Activated T-helper 1 cell treated with anti-CD3 and anti-CD28 coated beads, Interleukin-12 subunit alpha, Interleukin-12 subunit beta, Interleukin-2, Interleukin-4 antibody, amounts not matched to agents 30 ng/mL and 10 ng/mL and 1 ng/mL, durations not matched to agents 14 hours and 24 hours and 36 hours (primary cell): ENCODE measurements at places on chromosomes 7 and 10. TPM values are rescaled to one million over a fixed set of nuclear protein-coding genes. Genes with fewer than 3 reads are reported as not detected.

DNA sequence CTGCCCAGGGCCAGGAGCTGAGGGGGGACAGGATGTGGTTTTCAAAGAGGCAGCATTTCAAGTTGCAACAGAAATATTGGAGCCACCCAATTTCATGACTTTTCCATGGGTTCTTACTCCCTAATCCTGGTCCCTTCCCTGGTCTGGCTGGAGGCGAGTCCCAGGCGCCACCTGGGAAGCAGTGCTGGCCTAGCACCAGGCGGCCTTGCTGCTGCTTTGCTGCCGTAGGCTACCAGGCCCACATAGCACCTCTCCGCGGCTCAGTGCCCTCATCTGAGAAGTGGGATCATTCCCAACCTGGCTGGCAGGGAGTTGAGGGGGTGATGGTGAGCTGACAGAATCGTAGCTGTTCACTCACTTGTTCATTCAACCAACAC lies 33.7 kb downstream of the ZMIZ1 start:
- no peaks in the 10 kb centered on the region for H3K4me1 ChIP-seq
- DNase-seq, result no peak
- no peak overlapping the region for H3K27ac ChIP-seq
- H3K4me3 ChIP-seq, result no peak overlapping the region
- no peaks in the 10 kb centered on the region for H3K36me3 ChIP-seq
- no peaks in the 10 kb centered on the region for H3K27me3 ChIP-seq

- peaks cover 5% of the 10 kb centered on the region for H3K4me1 ChIP-seq
- DNase-seq, result no peak
- H3K27ac ChIP-seq, result no peak overlapping the region
- peaks cover 44% of the 10 kb centered on the region for H3K27me3 ChIP-seq
- H3K4me3 ChIP-seq, result no peak overlapping the region
Measured at GRCh38 chr10:96124230-96125141, 5.6 kb upstream of the ZNF518A start.

- no peaks in the 10 kb centered on the region for H3K36me3 ChIP-seq
- peaks cover 31% of the 10 kb centered on the region for H3K27me3 ChIP-seq
- DNase-seq, result no peak
- no peak overlapping the region for H3K27ac ChIP-seq
- no peak overlapping the region for H3K4me3 ChIP-seq
Measured at GRCh38 chr7:26670290-26670689, 194.1 kb downstream of the SKAP2 start.

- H3K4me3 ChIP-seq, result no peak overlapping the region
- H3K36me3 ChIP-seq, result no peaks in the 10 kb centered on the region
- no peaks in the 10 kb centered on the region for H3K27me3 ChIP-seq
- no peak for DNase-seq
- H3K4me1 ChIP-seq, result no peaks in the 10 kb centered on the region
Measured at GRCh38 chr10:18490755-18491154, 160.6 kb downstream of the NSUN6 start.

DNA sequence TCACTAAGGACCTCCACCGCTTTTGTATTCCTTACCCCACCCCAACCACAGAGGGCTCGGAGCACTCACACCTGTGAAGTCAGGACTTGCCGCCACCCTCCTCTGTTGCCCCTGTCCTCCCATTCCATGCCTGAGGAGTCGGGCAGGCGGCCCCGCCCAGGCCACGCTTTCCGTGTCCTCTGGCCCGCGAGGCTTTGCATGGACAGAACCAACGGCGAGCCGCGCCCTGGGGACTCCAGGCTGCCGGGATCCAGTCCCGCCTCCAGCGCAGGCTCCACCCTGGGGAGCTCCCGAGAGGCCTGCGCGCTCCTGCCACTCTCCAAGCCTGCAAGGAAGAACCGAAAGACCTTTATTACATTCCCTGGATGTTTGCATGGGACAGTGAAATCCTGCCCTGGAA lies 366.4 kb upstream of the POM121L12 start:
- no peak overlapping the region for H3K27ac ChIP-seq
- no peaks in the 10 kb centered on the region for H3K4me1 ChIP-seq
- no peaks in the 10 kb centered on the region for H3K27me3 ChIP-seq
- no peak overlapping the region for H3K4me3 ChIP-seq
- no peaks in the 10 kb centered on the region for H3K36me3 ChIP-seq
- DNase-seq, result no peak

DNA sequence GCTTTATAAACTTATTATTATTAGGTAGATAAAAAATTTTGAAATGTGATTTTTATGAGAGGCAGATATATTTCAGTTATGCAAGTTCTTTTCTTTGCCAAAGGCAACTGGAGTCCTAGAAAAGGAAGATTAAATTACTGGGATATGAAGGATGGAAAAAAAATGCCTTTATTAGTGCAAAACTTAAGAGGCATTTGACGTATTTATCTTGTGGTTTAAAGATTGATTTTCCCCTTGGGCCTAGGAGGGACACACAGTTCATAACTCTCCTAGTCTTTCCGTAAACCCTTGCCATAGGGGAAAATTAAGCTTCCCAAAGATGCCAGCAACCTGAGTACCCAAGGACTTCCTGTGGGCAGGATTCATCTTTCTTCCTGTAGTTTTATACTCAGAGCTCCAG lies 3.1 kb upstream of the STEAP4 start:
- H3K4me3 ChIP-seq, result no peak overlapping the region
- H3K4me1 ChIP-seq, result peaks cover 7% of the 10 kb centered on the region
- no peaks in the 10 kb centered on the region for H3K36me3 ChIP-seq
- no peak overlapping the region for H3K27ac ChIP-seq
- no peak for DNase-seq

DNA sequence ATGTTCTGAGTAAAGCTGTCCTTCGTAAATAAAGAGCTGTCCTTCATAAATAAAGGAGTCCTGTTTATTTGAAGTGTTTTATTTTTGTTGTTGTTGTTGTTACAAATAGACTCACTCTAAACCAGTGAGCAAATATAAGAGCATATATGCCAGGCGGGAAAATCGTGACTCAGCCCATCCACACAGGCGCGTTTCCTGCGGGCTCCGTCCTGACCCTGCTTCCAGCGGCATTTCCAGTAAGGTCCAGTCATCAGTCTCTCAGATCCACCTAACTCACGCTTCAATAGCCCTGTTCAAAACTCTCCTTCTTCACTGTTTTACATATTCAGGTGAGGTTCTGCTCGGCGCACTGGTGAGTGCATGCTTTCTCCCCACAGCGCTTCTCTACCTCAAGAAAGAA lies 277.2 kb upstream of the ADARB2 start:
- H3K4me1 ChIP-seq, result no peaks in the 10 kb centered on the region
- H3K36me3 ChIP-seq, result no peaks in the 10 kb centered on the region
- DNase-seq, result no peak
- no peak overlapping the region for H3K4me3 ChIP-seq
- H3K27me3 ChIP-seq, result no peaks in the 10 kb centered on the region
- H3K27ac ChIP-seq, result no peak overlapping the region

GRCh38 chr7:91126762-91127161 lies 137.5 kb upstream of the FZD1 start:
- no peak overlapping the region for H3K4me3 ChIP-seq
- H3K27ac ChIP-seq, result no peak overlapping the region
- DNase-seq, result no peak
- H3K27me3 ChIP-seq, result no peaks in the 10 kb centered on the region
- no peaks in the 10 kb centered on the region for H3K36me3 ChIP-seq

- peaks cover 14% of the 10 kb centered on the region for H3K36me3 ChIP-seq
- H3K4me3 ChIP-seq, result peak overlapping the region; percentile 8
- H3K27me3 ChIP-seq, result no peaks in the 10 kb centered on the region
- DNase-seq, result no peak
- peaks cover 47% of the 10 kb centered on the region for H3K4me1 ChIP-seq
- peak overlapping the region; percentile 13 for H3K27ac ChIP-seq
Measured at GRCh38 chr10:118730756-118731456, 23.9 kb downstream of the CACUL1 start.

DNA sequence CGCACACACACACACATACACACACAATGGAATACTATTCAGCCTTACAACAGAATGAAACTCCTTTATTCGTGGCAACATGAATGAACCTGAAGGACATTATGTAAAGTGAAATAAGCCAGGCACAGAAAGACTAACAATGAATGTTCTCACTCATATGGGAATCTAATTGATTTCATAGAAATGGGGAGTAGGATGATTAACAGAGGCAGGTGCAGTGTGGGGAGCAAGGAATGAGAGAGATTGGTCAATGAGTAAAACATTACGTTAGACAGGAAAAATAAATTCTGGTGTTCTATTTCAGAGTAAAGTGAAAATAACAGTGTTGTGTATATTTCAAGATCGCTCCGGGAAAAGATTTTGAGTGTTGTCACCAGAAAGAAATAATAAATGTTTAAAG lies 694.5 kb downstream of the NXPH1 start:
- no peaks in the 10 kb centered on the region for H3K4me1 ChIP-seq
- DNase-seq, result no peak
- H3K4me3 ChIP-seq, result no peak overlapping the region
- no peaks in the 10 kb centered on the region for H3K36me3 ChIP-seq
- H3K27ac ChIP-seq, result no peak overlapping the region

GRCh38 chr10:122292376-122292775 lies 21.3 kb downstream of the BTBD16 start:
- H3K4me3 ChIP-seq, result no peak overlapping the region
- H3K27ac ChIP-seq, result no peak overlapping the region

DNA sequence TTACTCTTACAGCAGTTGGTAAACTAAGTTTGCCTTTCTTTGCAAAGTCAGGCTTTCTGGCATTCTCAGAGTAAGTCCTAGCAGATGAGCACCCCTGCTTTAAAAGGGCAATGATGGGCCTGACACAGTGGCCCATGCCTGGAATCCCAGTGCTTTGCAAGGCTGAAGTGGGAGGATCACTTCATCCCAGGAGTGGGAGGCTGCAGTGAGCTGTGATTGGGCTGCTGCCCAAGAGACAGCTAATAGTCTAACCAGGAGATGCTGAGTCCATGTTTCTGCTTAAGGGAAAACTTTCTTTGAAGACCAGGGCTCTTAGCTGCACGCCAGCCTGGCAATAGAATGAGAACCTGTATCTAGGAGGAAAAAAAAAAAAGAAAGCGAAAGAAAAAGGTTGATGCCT lies 100.2 kb upstream of the MPP7 start:
- no peak overlapping the region for H3K4me3 ChIP-seq
- H3K4me1 ChIP-seq, result no peaks in the 10 kb centered on the region
- no peaks in the 10 kb centered on the region for H3K36me3 ChIP-seq
- H3K27ac ChIP-seq, result no peak overlapping the region

DNA sequence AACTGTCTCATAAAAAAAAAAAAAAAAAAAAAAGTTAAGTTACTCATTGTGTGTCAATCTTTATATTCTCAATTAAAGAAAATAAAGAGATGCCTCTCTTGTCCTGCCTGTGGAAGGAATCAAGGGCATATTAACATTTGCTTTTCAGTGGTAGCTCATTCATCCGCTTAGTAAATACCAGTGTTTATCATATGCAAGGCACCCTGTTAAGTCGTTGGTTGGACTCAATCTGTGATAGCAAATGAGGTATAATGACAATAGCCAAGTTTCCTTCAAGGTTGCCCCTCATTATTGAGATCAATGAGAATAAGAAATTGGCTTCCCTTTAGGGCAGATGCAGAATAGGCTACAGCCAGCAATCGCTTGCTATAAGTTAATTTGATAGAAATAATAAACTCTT lies 812.7 kb upstream of the COBL start:
- H3K27me3 ChIP-seq, result no peaks in the 10 kb centered on the region
- H3K27ac ChIP-seq, result no peak overlapping the region
- H3K36me3 ChIP-seq, result no peaks in the 10 kb centered on the region
- H3K4me3 ChIP-seq, result no peak overlapping the region
- DNase-seq, result no peak

DNA sequence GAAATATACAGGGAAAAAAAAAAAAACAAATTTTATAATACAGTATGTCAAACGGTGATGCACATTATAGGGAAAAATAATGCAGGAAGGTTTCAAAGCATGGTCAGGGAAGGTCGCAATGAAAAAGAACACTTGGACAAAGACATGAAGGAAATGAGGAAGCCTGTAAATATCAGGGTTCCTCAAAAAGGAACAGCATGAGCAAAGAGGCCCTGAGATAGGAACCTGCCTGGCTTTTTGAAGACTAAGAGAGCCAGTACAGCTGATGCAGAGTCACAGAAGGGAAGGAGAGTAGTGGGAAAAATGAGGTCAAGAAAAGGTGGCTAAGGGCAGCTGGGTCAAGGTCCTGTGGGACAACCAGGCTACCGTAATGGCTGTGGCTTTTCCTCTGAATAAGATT lies 1.9 kb downstream of the VPS41 start:
- H3K4me3 ChIP-seq, result peak overlapping the region; percentile 54
- no peak for DNase-seq
- H3K27me3 ChIP-seq, result peaks cover 2% of the 10 kb centered on the region
- no peaks in the 10 kb centered on the region for H3K36me3 ChIP-seq
- H3K27ac ChIP-seq, result no peak overlapping the region

DNA sequence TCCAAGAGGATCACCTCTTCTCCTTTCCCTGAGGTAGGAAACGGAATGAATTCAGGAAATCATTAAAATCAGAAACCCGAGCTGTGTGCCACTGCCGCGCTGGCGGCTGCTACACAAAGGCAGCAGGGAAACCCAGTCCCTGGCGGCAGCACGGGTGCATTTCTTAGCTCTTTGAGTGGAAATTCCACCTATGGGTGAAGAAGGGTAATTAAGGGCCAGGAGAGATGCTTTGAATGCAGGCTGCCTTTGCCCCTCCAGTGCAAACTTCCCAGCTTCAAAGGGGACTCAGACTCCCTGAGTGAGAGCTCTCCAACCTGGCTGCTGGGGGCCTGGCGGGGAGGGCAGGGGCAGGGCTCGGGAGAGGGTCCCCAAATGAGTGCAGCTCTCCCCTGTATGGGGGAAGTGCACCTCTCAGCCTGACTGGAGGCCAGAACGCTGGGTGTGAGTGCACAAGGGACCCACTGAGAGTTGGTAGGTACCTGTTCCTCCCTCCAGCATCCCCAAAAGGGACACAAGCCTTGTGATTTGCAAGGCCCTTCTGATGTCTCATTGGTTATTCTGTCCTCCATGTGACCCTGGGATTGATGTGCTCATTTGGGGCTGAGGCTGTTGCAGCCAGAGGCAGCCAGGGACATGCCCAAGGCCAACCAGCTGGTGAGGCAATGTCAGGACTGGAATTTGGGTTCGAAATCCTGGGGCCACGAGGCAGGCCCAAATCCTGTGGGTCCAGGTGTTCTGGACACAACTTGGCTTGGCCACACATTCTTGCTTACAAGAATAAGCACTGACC lies 16.3 kb upstream of the ZMIZ1 start:
- H3K4me1 ChIP-seq, result peaks cover 36% of the 10 kb centered on the region
- H3K27ac ChIP-seq, result no peak overlapping the region
- no peak for DNase-seq
- no peak overlapping the region for H3K4me3 ChIP-seq
- H3K36me3 ChIP-seq, result peaks cover 2% of the 10 kb centered on the region

The GBX1 gene
- not detected in 2 replicates for total RNA-seq

The ITPRID1 gene
- total RNA-seq, result not detected in 2 replicates

The NEUROG3 gene
- total RNA-seq, result not detected in 2 replicates

The C10orf95 gene
- total RNA-seq, result 0.29 and 0.37 TPM in 2 replicates

The CTNNA3 gene
- total RNA-seq, result not detected in 2 replicates

The CFAP69 gene
- total RNA-seq, result not detected in 2 replicates

The GIMAP7 gene
- 46.9 and 55.1 TPM in 2 replicates for total RNA-seq

The CYP2W1 gene
- not detected in 2 replicates for total RNA-seq

The ASIC3 gene
- total RNA-seq, result 1.9 and 4.1 TPM in 2 replicates

The LRRTM3 gene
- not detected in 2 replicates for total RNA-seq

The AKR1D1 gene
- total RNA-seq, result not detected in 2 replicates
